ENCODE measurements at places on chromosomes 4 and X. TPM values are rescaled to one million over a fixed set of nuclear protein-coding genes. Genes with fewer than 3 reads are reported as not detected.

The GPR82 gene
- total RNA-seq = not detected

The DRD5 gene
- total RNA-seq = not detected

The SSX2B gene
- total RNA-seq = not detected

The APBB2 gene
- 6.5 TPM for total RNA-seq

The IL2 gene
- total RNA-seq = not detected

The ITIH6 gene
- 0.01 TPM for total RNA-seq

The DGKK gene
- total RNA-seq = not detected

The DCAF12L2 gene
- 0.12 TPM for total RNA-seq

Measured in A549 treated with CORT108297 at 1 μM for 4 hours (cell line).